ENCODE measurements at places on chromosomes 5 and 9.
A peak's percentile ranks its signal among the peaks of the same experiment; 100 is the strongest.

DNA sequence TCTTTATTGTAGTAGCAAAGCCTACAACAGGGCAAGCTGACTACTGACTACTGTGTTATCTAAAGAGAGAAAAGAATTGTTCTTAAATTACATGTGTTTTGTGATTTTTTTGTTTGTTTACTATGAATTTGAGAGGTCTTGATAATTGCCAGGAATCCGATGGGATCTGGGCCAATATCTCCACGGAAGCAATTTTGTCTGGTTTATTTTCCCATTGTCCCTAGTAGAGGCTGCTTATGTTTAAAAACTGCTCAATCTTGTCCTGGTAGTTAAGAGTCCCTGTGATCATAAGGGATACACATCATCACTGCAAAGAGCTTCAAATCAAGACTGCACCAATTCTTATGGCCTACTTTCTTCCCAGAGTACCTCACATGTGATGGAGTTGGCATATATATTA is 94.4 kb downstream of the GLDC start:
- no peak for DNase-seq

- no peak for DNase-seq
Measured at GRCh38 chr5:142211918-142212317, 103.3 kb downstream of the NDFIP1 start.

DNA sequence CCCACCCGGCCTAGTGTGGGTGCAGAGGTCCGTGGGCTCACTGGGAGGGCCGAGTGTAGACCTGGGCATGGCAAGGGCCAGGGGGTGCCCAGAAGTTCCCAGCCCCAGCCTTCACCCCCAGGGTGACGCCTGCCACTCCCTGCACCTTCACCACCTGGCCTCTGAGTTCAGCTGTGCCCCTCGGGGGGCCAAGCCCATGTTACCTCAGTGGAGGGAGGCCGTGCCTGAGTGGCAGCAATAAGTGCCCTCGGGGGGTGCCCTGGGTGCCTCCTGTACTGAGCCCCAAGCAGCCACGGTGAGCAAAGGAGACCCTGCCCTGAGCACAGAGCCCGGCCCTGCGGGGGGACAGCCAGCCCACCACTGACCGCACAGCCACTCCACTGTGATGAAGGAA is 10.3 kb upstream of the FCN2 start:
- no peak for DNase-seq

- no peak for DNase-seq
Measured at GRCh38 chr5:158758675-158759074, 341.0 kb downstream of the EBF1 start.

DNA sequence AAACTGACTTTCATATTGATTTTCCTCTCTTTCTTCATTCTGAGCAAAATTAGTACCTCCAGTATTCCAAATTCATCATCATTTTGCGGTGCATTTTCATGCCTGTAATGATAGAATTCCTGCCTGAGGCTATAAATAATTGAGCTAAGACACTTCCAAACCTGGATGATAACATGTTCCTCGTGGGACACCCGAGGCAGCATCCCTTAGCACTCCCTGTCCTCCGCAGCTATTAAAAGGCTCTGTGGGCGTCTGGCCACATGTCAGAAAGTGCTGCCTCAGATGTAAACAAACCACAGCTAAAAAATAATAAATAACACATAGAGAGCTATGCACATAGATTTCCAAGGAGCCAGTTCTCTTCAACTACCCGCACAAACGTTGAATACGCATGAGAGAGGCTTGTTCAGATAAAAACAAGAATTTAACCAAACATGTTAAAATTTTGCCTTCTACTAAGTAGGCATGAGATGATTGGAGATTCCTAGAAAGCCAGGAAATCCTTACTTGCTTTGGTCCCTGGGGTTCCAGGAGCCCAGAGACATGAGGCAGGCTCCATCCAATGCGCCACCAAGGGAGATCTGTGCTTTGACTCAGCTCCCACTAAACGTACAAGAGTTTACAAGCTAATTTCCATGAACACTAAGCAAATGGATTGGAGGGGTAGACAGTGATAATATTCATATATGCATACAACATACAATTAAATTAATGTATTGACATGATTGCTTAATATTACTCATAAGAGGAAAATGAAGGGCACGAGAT is 82.7 kb downstream of the SHC3 start:
- DNase-seq: no peak

DNA sequence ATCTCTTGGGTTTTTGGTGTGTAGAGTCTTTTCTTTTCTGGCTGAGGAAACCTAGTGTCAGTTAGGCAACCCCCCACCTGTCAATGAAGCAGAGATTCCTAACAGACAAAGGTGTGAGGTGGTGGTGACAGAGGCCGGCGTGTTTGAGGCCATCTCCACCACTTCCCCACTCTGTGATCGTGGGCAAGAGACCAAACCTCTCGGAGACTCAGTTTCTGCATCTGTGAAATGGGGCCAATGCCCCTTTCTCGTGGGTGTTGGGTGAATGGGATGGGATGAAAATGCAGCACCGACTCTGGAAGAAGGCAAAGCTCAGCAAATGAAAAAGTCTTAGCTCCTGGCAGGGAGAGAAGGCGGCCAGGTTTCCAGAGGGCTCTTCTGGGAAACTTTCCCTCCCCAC is 807 bp downstream of the FAM163B start:
- DNase-seq: no peak

DNA sequence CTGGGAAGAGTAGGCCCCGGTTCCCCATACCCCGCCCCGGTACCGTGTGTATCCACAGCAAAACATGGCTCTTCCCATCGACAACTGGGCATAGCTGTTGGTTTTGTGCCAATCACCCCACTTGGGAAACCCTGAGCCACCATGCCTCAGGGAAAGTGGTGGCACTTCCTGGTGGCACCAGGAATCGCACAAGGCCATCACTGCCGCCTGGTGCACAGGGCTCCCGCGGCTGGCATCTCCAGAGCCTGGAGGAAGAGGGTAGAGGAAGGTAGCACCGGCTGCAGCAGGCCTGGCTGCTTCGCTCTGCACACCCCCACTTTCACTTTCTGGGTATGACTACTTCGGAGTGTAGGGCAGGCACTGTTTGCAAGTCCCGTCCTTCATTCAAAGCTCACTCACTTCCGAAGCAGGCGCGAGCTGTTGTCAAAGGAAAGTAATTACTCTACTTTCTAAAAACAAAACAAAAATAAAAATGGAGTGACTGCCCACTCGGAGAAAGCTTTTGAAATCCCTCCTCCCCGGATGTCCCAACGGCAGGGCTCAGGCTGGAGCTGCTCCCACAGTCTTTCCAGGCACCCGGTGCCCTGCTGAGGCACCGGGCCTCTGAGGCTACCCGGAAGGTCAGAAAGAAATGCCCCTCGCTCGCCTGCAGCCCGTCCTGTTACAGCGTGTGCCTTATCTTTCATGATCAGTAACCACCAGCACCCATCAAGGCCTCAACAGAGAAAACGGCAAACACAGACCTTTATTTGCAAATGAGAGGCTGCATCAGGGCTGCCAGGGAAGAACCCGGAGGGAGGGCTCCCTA is 2.0 kb downstream of the BRD3 start:
- no peak for DNase-seq

- DNase-seq: peak; percentile 48
Measured at GRCh38 chr5:150001660-150002486, 1.3 kb downstream of the HMGXB3 start.

DNA sequence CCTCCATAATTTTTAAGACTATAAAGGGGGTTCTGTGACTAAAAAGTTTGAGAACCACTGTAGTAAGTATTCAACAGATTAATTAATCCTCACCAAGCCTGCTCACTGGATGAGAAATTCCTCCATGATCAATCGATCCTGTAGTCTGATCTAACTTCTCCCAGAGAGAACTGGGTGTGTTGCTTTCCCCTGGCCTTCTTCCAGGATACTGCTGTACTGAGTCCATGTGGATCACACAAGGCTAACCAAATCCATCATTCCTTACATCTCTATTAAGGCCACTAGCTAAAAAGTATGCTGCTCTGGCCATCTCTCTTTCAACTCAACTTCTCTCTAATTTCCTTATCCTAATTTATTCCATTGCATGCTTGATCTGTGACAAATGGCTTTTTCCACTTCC is 280.2 kb upstream of the PCSK5 start:
- no peak for DNase-seq

- DNase-seq: no peak
Measured at GRCh38 chr5:108560166-108560565, 178.3 kb upstream of the FBXL17 start.

- peak; percentile 56 for DNase-seq
Measured at GRCh38 chr5:91162534-91163381, 220.4 kb downstream of the ARRDC3 start.

- DNase-seq: no peak
Measured at GRCh38 chr9:127130661-127131538, 8.5 kb upstream of the ANGPTL2 start.

- no peak for DNase-seq
Measured at GRCh38 chr5:39720136-39720535, 295.4 kb upstream of the DAB2 start.

DNA sequence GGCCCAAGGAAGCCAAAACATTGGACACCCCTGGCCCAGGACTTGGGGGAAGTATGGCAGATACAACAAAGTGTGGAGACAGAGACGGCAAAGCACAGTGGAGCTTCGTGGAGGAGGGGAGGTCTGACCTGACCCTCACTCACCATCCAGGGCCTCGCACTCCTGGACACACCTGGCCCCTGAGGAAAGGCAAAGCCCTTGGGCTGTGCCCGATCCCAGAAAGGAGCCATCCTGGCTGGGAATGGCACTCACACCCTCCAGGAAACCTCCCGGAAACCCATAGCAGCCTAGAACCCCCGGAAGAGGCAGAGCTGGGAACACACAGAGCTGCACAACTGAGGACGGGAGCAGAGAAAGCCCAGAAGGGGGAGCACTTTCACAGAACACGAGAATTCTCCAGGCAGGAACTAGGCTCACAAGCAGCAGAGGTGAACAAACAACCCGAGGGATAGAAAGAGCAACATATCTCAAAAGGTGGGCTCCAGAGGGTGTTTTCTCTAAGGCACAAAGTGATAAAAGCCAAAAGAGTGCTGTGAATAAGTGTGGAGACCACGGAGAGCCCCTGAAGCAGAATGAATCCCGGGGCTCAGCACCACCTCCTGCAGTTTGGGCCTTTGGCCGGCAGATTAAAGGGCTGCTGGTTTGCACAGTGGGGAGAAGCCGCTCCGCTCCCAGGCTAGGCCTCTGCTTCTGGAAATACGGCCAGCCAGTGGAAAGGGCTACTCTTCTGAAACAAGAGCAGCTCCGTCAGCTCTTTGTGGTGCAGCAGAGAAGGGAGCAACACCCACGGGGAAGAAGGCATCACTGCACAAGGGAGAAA is 108.2 kb downstream of the UBE2R2 start:
- no peak for DNase-seq

DNA sequence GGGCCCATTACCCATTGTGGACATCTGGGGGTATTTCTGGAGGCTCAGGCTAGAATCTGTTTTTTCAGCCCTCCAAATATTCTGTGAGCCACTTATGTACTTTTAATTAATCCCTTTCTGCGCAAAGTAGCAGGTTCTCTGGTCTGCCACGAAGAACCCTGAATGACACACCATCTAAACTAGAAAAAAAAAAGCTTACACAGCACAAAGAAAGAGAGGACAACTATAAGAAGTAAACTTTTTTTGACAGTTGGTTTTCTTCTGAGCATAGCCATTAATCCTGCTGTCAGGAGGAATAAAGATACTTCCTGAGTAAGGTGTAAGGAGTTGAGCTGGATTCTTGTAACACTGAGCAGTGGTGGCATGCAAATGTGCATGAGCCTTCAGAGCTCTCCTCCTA is 327.5 kb downstream of the TMEM232 start:
- no peak for DNase-seq

DNA sequence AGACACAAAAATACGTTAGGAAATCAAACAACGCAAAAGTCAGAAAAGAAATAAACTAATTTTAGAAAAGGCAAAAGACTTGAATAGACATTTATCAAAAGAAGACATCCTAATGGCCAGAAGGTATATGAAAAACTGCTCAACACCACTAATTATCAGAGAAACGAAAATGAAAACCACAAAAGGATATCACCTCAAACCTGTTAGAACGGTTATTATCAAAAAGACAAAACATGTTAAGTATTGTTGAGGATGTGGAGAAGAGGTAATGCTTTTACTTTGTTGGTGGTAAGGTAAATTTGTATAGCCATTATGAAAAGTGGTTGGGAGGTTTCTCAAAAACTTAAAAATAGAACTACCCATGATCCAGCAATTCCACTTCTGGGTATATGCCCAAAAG is 230.0 kb upstream of the RGMB start:
- no peak for DNase-seq
